Renal pelvis (tissue), 12 donors: ENCODE measurements at places on chromosomes 3 and 15. TPM values are rescaled to one million over a fixed set of nuclear protein-coding genes. Genes with fewer than 3 reads are reported as not detected.

Gene RTP3
- 0.06 TPM for polyA plus RNA-seq

Gene MAGI1
- polyA plus RNA-seq, result 27.7 TPM

Gene ATP13A4
- polyA plus RNA-seq, result 1.6 TPM

Gene SV2B
- polyA plus RNA-seq, result 0.97 TPM

Gene NLGN1
- 2.2 TPM for polyA plus RNA-seq

Gene ACVR2B
- polyA plus RNA-seq, result 16.0 TPM

Gene BSN
- polyA plus RNA-seq, result 1.6 TPM

Gene ECE2
- polyA plus RNA-seq, result 0.04 TPM

Gene USP50
- 0.94 TPM for polyA plus RNA-seq

Gene BOC
- 24.2 TPM for polyA plus RNA-seq
